Panc1 (cell line): ENCODE measurements at places on chromosomes 4 and X.

DNA sequence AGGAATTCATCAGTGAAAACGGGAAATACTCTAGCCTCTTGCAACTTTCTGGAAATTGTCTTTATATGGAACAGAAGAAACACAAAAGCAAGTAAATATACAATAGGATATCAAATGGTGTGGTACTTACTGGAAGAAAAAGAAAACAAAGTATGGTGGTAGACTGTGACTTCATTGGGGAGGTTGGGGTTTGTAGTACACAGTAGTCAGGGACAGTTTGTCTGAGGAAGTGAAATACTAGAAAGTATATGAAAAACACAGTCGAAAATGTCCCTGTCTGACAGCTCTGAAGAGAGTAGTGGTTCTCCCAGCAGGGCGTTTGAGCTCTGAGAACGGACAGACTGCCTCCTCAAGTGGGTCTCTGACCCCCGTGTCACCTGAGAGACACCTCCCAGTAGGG lies 390.0 kb upstream of the NWD2 start:
- no peak for DNase-seq

GRCh38 chr4:74855879-74856278 lies 61.6 kb upstream of the BTC start:
- DNase-seq: no peak

GRCh38 chr4:31089815-31090214 lies 369.6 kb downstream of the PCDH7 start:
- DNase-seq: no peak

GRCh38 chr4:125983168-125983567 lies 668.4 kb downstream of the FAT4 start:
- DNase-seq: no peak
